Left lung (tissue), 14 donors: ENCODE measurements at places on chromosomes 6 and 20. TPM values are rescaled to one million over a fixed set of nuclear protein-coding genes. Genes with fewer than 3 reads are reported as not detected.

DNA sequence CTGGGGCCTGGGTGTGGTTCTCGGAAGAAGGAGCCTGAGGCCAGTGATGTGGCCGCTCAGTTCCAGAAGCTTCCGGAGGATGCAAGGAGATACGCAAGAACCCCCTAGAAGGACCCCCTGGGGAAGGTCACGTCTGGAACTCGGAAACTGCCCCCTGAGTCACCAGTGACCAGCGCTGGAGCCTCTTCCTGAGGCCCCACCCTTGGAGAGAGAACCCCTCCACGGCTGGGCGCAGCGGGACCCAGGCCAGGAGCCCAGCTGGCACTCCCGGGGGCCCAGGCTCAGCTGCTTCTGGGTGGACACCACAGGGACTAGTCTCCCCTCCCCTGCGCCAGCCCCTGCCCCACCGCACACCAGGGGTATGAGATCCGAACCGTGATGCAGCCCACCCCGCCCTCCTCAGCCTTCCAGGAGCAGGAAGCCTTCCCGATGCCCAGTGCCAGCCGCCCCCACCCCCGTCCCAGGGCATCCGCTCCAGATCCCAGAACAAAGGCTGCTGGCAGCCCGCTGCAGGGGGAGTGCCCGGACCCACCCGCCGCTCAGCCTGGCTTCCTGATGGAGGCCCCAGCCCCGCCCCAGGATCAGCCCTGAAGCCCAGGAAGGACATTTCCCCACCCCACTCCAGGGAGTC lies 7.5 kb downstream of the LAMA5 start:
- DNase-seq: no peak

GRCh38 chr6:149628875-149629510 lies 19.5 kb downstream of the KATNA1 start:
- no peak for DNase-seq

DNA sequence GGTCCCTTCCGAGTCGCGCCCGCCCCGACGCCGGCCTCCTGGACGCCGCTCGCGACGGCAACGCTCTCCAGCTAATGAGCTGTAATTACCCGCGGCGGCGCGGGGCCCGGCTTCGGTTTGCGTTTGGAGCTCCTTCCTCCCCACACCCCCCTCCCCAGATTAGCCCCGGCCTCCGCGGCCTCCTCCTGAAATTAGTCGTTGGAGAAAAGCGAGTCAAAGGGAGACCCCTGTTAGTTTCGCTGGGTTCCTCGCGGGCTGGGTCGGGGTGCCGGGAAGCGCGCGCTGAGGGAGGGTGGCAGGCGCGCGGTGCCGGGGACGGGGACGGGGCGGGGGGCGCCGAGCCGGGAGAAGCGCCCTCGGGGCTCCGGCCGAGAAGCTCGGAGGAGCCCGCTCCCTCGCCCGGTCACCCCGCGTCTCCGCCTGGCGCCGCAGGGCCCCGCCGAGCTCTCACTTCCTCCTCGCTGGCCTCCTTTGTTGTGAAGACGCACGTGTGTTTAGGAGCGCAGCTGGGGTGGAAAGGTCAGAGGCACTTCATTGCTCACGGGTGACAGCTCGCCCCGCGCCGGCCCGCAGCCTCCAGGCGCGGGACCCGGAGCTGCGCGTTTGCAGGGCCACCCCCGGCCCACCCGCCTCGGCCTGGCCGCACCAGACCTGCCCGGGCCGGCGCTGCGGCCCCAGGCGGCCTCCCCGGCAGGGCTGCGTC lies 4.9 kb downstream of the FOXC1 start:
- DNase-seq: no peak

DNA sequence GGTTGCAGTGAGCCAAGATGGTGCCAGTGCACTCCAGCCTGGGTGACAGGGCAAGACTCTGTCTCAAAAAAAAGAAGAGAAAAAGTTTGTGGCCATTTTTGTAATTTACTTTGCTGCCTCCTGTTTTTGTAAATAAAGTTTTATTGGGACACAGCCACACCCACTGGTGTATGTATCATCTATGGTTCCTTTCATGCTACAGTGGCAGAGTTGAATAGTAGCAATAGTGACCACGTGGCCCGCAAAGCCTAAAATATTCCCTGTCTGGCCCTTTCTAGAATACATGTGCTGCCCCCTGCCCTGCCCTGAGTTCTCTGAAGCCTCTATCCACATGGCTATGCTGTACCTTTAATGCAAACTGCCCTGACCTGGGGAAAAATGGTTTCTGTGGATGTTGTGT lies 75.3 kb upstream of the ZNF133 start:
- DNase-seq: no peak

PNPLA1 gene
- 0.14 TPM for polyA plus RNA-seq
